Vagina (tissue), 2 donors: ENCODE measurements at places on chromosomes 5 and 9. TPM values are rescaled to one million over a fixed set of nuclear protein-coding genes. Genes with fewer than 3 reads are reported as not detected.

- H3K4me3 ChIP-seq, result no peak overlapping the region
- DNase-seq, result no peak
- no peak overlapping the region for H3K27ac ChIP-seq
- no peaks in the 10 kb centered on the region for H3K36me3 ChIP-seq
- no peaks in the 10 kb centered on the region for H3K4me1 ChIP-seq
These were observed 652.6 kb downstream of the CETN3 start for GRCh38 chr5:89756955-89757354.

DNA sequence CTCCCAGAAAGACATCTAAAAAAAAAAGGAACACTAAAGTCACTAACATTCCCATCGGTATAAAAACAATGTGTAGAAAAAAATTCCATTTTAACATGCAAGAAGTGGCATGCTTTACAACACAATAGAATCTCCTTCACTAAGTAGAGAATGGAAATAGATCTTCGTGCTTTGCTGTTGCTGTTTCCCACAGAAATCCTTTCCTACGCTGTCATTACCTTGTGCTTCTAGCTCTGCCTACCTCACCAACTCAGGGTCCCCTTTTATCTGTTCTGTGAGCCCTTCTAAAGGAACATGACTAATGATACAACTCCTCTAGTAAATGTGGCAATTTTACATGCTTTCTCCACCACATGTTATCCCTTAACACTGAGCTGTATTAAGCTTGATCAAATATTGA is 202.9 kb downstream of the MCTP1 start:
- no peak overlapping the region for H3K4me3 ChIP-seq
- no peaks in the 10 kb centered on the region for H3K4me1 ChIP-seq
- H3K27ac ChIP-seq, result no peak overlapping the region
- H3K36me3 ChIP-seq, result no peaks in the 10 kb centered on the region

GRCh38 chr5:178461004-178461730 is 129.0 kb downstream of the COL23A1 start:
- H3K27ac ChIP-seq, result no peak overlapping the region
- H3K4me1 ChIP-seq, result no peaks in the 10 kb centered on the region
- no peaks in the 10 kb centered on the region for H3K27me3 ChIP-seq
- no peak overlapping the region for H3K4me3 ChIP-seq

DNA sequence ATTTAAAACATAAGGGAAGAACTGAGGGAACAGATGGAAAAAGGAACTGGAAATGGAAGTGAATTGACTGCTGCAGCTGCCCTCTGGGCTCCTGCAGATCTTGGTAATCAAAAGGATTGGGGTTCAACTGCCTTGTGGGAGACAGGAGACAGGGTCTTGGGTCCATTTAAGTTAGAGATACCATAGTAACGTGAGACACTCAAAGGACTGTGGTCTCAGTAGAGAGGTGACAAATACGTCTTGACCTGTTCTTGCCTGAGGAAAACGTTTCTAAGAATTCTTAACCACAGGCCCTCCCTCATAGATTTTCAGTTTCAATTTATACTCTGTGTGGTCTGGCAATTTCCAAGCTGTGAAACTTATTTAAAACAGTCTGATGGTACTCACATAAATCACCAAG is 100.8 kb upstream of the DHFR start:
- no peaks in the 10 kb centered on the region for H3K4me1 ChIP-seq
- H3K27ac ChIP-seq, result no peak overlapping the region
- no peaks in the 10 kb centered on the region for H3K27me3 ChIP-seq
- H3K36me3 ChIP-seq, result no peaks in the 10 kb centered on the region
- no peak overlapping the region for H3K4me3 ChIP-seq

DNA sequence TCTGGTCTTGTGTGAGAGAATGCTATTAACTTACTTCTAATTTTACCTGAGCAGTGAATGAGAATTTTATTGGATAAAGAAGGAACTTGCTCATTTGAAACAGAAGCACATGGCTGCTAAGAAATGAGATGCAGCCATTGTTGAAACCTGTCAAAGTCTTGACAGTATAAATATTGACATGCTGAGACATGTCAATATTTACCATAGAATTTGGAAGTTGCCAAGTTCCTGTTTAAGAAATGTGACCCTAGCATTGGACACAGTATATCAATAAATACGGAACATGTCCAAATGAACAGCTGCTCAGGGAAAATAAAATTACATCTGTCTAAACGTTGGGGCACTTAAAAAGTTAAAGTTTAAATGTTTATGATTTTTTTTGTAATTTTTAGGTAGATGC is 7.8 kb downstream of the XRCC4 start:
- H3K4me1 ChIP-seq, result no peaks in the 10 kb centered on the region
- no peak for DNase-seq
- no peaks in the 10 kb centered on the region for H3K36me3 ChIP-seq
- no peaks in the 10 kb centered on the region for H3K27me3 ChIP-seq
- H3K4me3 ChIP-seq, result no peak overlapping the region

- no peak overlapping the region for H3K27ac ChIP-seq
- DNase-seq, result no peak
- no peaks in the 10 kb centered on the region for H3K27me3 ChIP-seq
- H3K4me1 ChIP-seq, result no peaks in the 10 kb centered on the region
- H3K36me3 ChIP-seq, result no peaks in the 10 kb centered on the region
These were observed 10.4 kb downstream of the TRIM14 start for GRCh38 chr9:98108531-98109031.

The DAPK1 gene
- 24.6 TPM for total RNA-seq

The ADAMTS13 gene
- 2.0 TPM for total RNA-seq
